Esophagus squamous epithelium (tissue), 5 donors: ENCODE measurements at places on chromosomes 3 and 15.

DNA sequence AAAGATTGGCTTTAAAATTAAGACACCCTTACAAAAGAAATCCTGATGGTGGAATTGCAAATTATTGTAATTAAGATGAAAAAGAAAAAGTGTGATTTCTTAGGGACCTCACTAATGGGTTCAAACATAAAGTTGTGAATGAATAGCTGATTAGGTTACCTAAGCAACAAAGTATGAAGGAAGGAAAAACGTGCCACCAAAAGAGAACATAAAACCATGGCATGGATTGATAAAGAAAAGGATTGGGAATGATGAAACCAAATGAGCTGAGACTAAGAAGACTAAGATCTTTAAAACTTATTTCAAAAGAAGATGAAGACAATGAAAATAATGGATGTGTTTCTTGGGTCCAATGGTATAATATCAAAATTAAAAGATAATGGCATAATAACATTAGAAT lies 32.2 kb upstream of the GUCA1C start:
- no peak for DNase-seq

DNA sequence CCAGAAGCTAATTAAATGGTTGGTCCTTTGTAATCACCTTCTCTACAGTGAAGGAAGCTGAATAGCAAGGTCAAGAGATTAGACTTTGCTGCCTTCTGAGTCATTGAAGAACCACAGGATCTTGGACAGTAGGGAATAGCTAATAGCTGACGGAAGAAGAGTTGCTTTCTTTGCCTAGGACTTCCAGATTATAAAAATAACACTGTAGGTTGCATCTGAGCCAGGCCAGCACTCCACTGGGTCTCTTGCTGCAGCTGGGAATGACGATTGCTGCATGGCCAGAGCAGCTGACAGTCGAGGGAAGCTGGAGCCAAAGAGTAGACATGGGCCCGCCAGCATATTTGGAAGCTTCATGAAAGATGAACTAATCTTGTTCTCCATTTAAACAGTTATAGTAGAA lies 81.5 kb upstream of the KCNMB2 start:
- no peak for DNase-seq

GRCh38 chr15:92290359-92290992 lies 103.2 kb upstream of the ST8SIA2 start:
- DNase-seq = no peak

DNA sequence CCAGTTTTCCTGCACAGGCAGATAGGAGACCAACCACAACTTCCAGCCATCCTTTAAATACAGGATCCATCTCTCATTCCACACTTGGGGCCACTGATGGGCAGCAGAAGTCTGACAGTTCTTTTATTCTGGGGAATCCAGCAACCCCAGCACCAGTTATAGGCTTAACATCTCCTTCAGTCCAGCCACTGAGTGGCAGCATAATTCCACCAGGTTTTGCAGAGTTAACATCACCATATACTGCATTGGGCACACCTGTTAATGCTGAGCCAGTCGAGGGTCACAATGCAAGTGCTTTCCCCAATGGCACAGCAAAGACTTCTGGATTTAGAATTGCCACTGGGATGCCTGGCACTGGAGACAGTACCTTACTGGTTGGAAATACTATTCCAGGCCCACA lies 2.9 kb downstream of the NPAP1 start:
- DNase-seq = no peak

- DNase-seq = no peak
Measured at GRCh38 chr15:58336161-58336560, 95.6 kb upstream of the LIPC start.

DNA sequence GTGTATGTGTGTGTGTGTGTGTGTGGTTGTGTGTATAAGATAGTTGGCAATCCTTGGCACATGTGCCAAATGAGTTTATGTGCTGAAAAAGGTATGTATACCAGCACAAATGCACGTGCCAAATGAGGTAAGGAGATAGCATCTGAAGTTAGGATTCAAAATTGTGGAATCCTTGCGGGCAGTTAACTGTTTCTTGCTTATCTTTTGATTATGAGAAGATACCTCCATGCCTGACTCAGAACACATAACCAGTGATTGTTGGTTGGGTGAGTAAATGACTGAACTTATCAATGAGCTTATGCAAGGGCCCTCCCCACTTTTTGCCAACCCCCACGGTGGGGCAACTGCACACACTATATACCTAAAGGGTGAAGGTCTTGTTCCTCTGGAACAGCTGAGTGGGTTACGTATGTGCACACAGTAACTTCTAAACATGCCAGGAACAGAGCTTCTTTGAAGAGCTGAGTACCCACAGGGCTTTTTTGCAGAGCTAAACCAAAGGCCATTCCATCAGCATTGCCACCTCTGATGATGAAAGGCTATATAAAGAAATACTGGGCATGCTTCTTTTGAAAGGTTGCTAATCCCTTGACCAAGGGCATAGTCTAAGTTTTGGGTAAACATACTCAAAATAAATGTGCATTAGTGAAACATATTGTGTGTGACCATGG lies 60.1 kb downstream of the MEIS2 start:
- DNase-seq = no peak

DNA sequence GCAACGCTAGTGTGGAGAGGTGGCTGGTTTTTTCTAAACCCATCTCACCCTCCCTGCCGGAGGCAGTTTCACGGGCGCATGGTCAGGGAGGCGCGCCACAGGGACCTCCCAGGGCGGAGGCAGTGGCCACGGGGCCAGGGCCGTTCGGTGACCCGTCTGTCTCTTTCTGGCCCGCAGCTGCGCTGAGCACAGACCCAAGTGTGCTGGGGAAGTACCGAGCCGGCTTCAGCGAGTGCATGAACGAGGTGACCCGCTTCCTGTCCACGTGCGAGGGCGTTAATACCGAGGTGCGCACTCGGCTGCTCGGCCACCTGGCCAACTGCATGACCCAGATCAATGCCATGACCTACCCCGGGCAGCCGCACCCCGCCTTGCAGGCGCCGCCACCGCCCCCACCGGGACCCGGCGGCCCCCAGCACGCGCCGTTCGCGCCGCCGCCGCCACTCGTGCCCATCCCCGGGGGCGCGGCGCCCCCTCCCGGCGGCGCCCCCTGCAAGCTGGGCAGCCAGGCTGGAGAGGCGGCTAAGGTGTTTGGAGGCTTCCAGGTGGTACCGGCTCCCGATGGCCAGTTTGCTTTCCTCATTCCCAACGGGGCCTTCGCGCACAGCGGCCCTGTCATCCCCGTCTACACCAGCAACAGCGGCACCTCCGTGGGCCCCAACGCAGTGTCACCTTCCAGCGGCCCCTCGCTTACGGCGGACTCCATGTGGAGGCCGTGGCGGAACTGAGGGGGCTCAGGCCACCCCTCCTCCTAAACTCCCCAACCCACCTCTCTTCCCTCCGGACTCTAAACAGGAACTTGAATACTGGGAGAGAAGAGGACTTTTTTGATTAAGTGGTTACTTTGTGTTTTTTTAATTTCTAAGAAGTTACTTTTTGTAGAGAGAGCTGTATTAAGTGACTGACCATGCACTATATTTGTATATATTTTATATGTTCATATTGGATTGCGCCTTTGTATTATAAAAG lies 1.8 kb downstream of the HES1 start:
- no peak for DNase-seq

GRCh38 chr3:1190569-1190968 lies 97.7 kb downstream of the CNTN6 start:
- no peak for DNase-seq

- no peak for DNase-seq
Measured at GRCh38 chr3:125075738-125076137, 19.9 kb upstream of the HEG1 start.

GRCh38 chr15:41215708-41216107 lies 14.8 kb downstream of the EXD1 start:
- no peak for DNase-seq

- DNase-seq = no peak
Measured at GRCh38 chr3:112092496-112093179, 6.4 kb downstream of the C3orf52 start.

DNA sequence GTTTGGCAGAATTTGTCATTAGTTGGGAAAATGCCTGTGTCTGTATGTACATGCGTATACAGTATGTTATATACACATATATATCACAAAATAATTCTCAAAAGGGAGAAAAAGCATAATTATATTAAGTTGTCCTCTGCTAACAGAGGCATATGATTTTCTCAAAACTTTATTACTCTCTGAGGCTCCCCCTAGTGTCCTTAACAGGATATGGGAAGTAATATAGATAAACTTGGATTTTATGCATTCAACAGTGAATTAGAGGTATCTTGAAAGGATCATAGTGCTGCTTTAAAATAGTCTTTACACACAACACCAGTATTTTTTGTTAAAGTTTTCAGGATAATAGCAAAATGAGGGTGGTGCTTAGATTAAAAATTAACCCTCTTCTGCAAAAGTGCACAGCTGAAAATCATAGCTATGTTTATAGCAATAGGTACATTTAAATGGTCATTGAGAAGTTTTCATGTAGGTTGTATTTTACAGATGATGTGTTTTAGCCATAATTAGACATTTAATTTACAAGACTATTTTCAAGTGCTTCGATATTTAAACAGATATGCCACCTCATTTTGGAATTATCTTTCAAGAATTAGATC lies 454.0 kb upstream of the ROBO2 start:
- no peak for DNase-seq

DNA sequence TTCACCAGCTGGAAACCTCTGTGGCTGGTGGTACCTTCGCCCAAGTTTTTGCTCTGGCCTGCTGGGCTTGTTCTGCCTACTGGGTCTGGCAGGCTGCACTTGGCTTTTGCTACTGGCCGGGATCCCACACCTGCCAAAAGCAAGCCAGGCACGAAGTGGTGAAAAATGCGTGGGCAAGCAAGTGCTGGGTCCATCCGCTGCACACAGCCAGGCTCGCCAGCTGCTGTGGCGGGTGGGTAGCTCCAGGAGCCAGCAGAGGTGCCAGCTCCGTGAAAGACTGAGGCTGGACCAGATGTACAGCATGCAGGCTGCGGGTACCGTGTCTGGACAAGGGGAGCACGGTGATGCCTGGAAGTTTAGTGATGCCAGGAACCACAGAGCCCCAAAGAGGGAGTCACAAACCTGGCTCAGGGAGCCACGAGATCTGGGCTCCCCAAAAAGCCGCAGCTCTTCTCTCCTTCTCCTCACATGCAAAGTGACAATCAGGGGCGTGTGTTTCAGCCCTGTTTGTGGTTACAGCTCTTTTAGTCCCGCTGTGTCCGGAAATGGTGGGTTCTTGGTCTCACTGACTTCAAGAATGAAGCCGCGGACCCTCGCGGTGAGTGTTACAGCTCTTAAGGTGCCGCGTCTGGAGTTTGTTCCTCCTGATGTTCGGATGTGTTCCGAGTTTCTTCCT lies 1455.6 kb upstream of the GBE1 start:
- DNase-seq = no peak

- DNase-seq = no peak
Measured at GRCh38 chr15:88484682-88485331, 17.3 kb downstream of the MRPS11 start.

GRCh38 chr3:16912400-16913263 lies 27.9 kb downstream of the PLCL2 start:
- DNase-seq = no peak

GRCh38 chr3:184602372-184603150 lies 41.0 kb downstream of the EPHB3 start:
- DNase-seq = no peak

- DNase-seq = no peak
Measured at GRCh38 chr3:184556582-184557347, 4.8 kb upstream of the EPHB3 start.

GRCh38 chr3:165839296-165840076 lies 2.3 kb upstream of the BCHE start:
- DNase-seq = no peak

- no peak for DNase-seq
Measured at GRCh38 chr15:95563634-95564033, 766.9 kb upstream of the NR2F2 start.

- no peak for DNase-seq
Measured at GRCh38 chr3:70358978-70359580, 46.6 kb upstream of the MDFIC2 start.

DNA sequence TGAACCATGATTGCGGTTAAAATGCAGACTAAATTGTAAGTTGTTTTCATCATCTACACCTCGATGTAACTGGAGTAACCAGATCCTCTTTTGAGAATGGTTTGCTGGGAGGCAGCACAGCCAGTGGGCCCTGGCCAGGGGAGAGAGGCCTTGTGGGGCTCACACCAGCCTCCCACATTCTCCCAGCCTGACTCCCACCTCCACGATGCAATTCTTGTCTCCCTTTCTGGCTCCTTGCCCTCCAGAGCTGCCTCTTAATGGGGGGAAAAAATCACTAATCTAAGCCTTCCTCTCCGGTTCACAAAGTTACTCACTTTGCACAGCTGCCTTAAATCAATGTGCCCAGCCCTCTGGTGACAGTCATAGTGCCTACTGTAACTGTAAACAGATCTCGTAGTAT lies 17.9 kb upstream of the PAQR5 start:
- no peak for DNase-seq

DNA sequence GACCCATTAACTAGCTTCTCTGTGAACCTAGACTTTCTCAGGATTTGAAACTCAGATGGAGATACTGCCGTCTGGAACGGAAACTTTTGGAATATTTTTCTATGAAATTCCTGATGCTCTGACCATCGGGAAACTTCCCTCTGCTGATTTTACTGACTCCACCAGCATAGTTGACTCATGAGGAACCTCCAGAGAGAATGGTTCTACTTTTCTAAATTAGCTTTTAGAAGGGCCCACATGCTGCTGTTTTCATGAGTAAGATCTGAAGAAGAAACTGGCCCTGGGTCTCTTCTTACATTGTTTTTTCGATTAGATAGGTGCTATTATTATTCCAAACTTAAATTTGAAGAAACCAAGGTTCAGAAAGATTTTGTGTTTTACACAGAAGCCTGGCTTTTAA lies 326.3 kb upstream of the NR2E3 start:
- DNase-seq = no peak

- no peak for DNase-seq
Measured at GRCh38 chr3:131081224-131081623, 54.5 kb downstream of the NEK11 start.

DNA sequence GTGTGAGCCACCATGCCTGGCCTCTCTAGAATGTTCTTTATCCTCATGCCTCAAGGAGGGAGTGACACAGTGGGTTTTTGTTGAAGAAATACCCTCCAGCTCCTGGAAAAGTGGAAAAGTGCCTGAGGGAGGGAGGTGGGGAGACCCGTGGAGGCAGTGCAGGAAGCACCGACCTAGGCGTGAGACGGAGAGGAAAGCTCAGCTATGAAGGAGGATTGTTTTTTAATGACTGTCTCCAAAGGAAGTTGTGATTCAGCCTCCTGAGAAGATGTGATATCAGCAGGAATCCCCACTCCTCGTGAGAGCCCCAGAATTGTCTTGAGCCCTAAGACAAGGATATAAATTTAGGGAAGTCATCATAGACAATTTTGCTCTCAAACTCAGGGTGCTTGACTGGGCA lies 21.7 kb downstream of the RPLP1 start:
- DNase-seq = no peak

- DNase-seq = no peak
Measured at GRCh38 chr15:69479971-69480370, 27.4 kb downstream of the RPLP1 start.

DNA sequence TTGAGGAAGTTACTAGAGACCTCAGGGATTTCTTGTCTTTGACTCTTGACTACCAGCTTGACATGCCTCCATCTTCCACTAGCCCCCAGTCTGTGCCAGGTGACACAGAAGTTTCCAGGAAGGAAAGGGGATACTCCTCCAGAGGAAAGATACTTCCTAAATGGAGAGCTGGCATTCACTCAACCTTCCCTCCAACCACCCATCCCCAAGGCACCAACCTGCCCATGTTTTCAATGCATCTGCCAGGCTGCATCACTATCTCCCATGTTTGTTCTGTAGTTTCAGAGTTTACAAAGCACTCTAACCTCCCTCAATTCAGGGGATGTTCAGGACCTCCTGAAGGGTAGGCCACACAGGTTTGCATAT lies 198.4 kb upstream of the LPP start:
- no peak for DNase-seq
